ENCODE measurements at places on chromosomes 4 and X.

GRCh38 chr4:119240568-119240967 is 28.1 kb downstream of the USP53 start:
- no peaks in the 10 kb centered on the region for H3K27me3 ChIP-seq
- H3K27ac ChIP-seq = no peak overlapping the region
- DNase-seq = no peak
- H3K4me3 ChIP-seq = no peak overlapping the region
- peaks cover 16% of the 10 kb centered on the region for H3K36me3 ChIP-seq
- H3K4me1 ChIP-seq = peaks cover 2% of the 10 kb centered on the region

GRCh38 chr4:77084019-77084639 is 8.3 kb upstream of the CCNI start:
- no peaks in the 10 kb centered on the region for H3K27me3 ChIP-seq
- H3K36me3 ChIP-seq = no peaks in the 10 kb centered on the region
- no peak overlapping the region for H3K4me3 ChIP-seq
- H3K27ac ChIP-seq = no peak overlapping the region

DNA sequence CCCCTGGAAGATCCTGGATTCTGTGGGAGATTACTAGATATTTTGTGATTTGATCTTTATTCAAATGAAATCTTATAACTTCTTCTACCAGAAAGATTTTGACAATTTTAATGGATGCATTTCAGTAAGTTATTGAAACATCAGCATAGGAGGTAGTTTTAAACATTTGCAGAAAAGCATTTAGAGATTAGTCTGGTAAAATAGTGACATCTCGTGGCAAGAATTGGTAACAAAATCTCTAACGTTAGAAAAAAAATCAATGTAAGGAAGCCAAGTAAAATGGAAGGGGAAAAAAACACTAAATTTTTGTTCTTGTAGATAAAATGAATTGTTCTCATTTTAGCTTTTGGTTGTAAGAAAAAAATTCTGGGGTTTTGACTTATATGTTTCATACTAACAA is 73.3 kb downstream of the TASL start:
- no peaks in the 10 kb centered on the region for H3K27me3 ChIP-seq
- no peaks in the 10 kb centered on the region for H3K4me1 ChIP-seq
- DNase-seq = peak; percentile 8
- no peak overlapping the region for H3K27ac ChIP-seq
- no peaks in the 10 kb centered on the region for H3K36me3 ChIP-seq

GRCh38 chr4:26984896-26985295 is 124.3 kb downstream of the STIM2 start:
- H3K4me3 ChIP-seq = no peak overlapping the region
- no peak for DNase-seq
- H3K4me1 ChIP-seq = no peaks in the 10 kb centered on the region
- no peaks in the 10 kb centered on the region for H3K27me3 ChIP-seq
- no peak overlapping the region for H3K27ac ChIP-seq
- no peaks in the 10 kb centered on the region for H3K36me3 ChIP-seq

Data from SK-N-SH (cell line).